Central memory CD8-positive, alpha-beta T cell (primary cell): ENCODE measurements at places on chromosomes 1 and 21.

DNA sequence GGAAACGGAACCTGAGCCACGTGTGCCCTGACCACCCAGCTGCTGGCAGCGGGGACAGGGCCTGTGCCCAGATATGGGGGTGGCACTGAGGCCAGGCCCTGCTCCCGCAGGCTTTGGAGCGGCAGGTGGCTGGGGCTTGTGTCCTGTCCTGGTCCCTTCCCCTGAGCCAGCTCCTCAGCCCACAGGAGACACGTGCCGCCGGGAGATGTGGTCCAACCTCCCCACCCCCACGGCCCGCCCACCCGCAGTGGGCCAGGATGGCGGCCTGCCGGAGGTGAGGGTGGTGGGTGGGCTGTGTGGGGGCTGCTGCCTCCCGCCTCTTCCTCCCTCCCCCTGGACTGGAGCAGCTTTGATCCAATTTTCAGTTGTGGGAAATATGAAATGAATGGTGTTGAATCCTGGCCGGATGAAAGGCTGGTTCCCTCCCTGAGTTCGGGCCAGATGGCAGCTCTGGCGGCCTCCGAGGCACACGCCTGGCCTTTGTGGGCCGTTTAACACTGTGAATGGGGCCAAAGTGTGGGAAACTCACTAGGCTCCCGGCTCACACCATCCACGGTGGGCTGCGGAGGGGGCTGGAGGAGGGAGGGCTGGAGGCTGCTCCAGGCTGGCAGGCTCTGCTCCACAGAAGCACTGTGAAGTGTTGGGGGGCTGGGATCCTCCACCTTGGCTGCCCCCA, 2.6 kb upstream of the HES5 start:
- H3K4me1 ChIP-seq, result peaks cover 4% of the 10 kb centered on the region
- H3K4me3 ChIP-seq, result no peak overlapping the region
- no peak overlapping the region for H3K27ac ChIP-seq
- peaks cover 3% of the 10 kb centered on the region for H3K36me3 ChIP-seq
- DNase-seq, result no peak

- no peaks in the 10 kb centered on the region for H3K27me3 ChIP-seq
- H3K27ac ChIP-seq, result no peak overlapping the region
- no peak overlapping the region for H3K4me3 ChIP-seq
Measured at GRCh38 chr1:60540141-60540540, 466.6 kb upstream of the C1orf87 start.

DNA sequence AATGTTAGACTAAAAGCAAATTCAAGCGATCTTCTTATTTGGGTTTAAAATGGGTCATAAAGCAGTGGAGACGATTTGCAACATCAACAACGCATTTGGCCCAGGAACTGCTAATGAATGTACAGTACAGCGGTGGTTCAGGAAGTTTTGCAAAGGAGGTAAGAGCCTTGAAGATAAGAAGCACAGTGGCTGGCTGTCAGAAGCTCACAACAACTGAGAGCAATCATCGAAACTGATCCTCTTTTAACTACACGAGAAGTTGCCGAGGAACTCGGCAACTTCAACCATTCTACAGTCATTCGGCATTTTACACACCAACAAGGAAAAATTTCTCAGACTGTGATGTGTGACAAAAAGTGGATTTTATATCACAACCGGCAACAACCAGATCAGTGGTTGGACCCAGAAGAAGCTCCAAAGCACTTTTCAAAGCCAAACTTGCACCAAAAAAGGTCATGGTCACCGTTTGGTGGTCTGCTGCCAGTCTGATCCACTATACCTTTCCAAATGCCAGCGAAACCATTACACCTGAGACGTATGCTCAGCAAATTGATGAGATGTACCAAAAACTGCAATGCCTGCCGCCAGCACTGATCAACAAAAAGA, 47.9 kb downstream of the ASH1L start:
- H3K36me3 ChIP-seq, result peaks cover 24% of the 10 kb centered on the region
- H3K4me1 ChIP-seq, result peaks cover 45% of the 10 kb centered on the region
- no peak for DNase-seq
- peak overlapping the region; percentile 5 for H3K4me3 ChIP-seq
- H3K27me3 ChIP-seq, result no peaks in the 10 kb centered on the region
- no peak overlapping the region for H3K27ac ChIP-seq

DNA sequence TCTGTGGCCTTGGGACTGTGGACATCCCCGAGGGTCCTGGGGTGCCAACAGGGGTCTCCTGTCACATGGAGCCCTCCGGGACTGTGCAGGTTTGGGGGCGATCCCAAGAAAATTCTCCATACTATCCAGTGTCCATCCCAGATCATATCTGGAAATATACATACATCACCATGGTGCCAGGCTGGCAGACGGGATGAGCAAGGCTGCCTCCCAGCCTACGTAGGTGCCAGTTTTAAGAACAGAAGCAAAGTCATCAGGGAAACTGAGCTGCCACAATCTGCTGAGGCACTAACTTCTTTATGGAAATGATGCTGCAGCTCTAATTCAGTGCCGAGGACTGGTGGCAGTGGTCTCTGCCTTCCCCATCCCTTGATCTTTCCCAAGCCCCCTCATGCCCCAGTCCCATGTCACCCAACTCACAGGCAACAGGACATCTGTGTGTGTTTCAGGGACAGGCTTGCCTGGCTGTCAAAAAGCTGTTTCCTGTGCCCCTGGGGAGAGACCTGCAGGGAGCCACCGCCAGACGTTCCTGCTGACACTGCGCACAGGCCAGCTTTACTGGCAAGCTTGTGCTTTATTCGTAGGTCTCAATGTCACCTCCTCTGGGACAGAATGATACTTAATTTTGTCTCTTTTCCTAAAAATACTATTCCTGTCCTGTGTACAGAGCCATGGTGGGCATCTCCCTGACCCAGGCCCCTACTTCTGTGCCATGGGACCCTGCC, 15.5 kb downstream of the TEX35 start:
- H3K27ac ChIP-seq, result no peak overlapping the region
- H3K4me3 ChIP-seq, result no peak overlapping the region
- H3K4me1 ChIP-seq, result peaks cover 6% of the 10 kb centered on the region
- H3K36me3 ChIP-seq, result no peaks in the 10 kb centered on the region
- no peak for DNase-seq

- DNase-seq, result no peak
- no peaks in the 10 kb centered on the region for H3K4me1 ChIP-seq
- H3K36me3 ChIP-seq, result no peaks in the 10 kb centered on the region
- no peak overlapping the region for H3K27ac ChIP-seq
- no peaks in the 10 kb centered on the region for H3K27me3 ChIP-seq
Measured at GRCh38 chr21:27466140-27466539, 499.3 kb upstream of the ADAMTS5 start.

DNA sequence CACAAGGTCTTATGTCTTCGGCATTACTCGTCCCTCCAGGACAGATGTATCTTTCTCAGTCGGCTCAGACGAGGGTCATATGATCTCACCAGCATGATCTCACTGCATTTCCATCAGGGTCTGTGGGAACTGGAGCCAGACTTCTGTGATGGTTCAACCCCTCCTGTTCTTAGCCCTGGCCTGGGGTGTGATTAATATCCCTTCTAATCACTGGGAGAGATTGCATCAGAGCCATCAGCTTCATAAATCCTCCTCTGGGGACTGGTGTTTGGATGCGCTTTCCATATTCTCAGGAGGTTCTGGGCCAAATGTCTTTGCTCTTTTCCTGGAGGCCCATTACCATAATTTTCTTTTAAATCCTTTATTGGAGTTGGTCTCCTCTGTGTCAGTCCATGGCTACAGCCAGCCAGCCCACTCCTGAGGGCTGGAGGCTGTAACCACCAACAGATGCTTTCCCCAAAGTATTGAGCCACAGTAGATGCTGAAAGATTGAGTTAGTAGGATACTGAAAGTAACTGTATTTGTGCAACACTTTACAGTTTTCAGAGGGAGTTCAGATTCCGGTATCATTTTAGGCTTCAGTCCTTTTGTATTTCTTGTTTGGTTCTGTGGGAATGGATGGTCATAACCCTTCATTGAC, 20.0 kb downstream of the CACNA1E start:
- H3K27me3 ChIP-seq, result peaks cover 20% of the 10 kb centered on the region
- H3K4me3 ChIP-seq, result no peak overlapping the region
- no peak overlapping the region for H3K27ac ChIP-seq
- H3K4me1 ChIP-seq, result no peaks in the 10 kb centered on the region

- no peak overlapping the region for H3K27ac ChIP-seq
- H3K36me3 ChIP-seq, result peaks cover 14% of the 10 kb centered on the region
- no peak overlapping the region for H3K4me3 ChIP-seq
- H3K4me1 ChIP-seq, result peaks cover 21% of the 10 kb centered on the region
Measured at GRCh38 chr1:109078317-109078716, 2.5 kb upstream of the TAF13 start.

GRCh38 chr1:58804853-58805565, 21.2 kb upstream of the JUN start:
- peak overlapping the region; percentile 82 for H3K27ac ChIP-seq
- H3K36me3 ChIP-seq, result peaks cover 8% of the 10 kb centered on the region
- H3K4me3 ChIP-seq, result no peak overlapping the region
- H3K4me1 ChIP-seq, result peaks cover 35% of the 10 kb centered on the region
- no peak for DNase-seq
- no peaks in the 10 kb centered on the region for H3K27me3 ChIP-seq

DNA sequence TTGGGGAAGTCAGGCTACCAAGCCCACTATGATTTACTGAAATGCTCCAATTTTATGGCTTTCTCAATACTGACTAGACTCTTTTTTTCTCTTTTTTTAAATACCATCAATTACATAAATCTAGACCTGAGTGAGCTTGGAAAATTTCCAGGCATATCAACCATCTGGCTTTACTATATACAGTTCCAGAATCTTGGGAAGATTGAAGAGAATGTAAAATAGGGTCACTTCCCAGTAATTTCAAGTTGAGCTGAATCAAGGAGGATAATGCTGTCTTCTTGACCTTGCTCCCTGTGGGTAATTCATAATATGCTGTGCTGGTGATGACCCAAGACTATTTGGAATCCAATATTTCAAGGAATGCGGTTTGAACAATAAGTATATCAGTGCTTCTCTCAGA, 108.1 kb downstream of the MAP3K21 start:
- peaks cover 3% of the 10 kb centered on the region for H3K36me3 ChIP-seq
- no peak for DNase-seq
- no peak overlapping the region for H3K27ac ChIP-seq
- H3K4me3 ChIP-seq, result no peak overlapping the region

DNA sequence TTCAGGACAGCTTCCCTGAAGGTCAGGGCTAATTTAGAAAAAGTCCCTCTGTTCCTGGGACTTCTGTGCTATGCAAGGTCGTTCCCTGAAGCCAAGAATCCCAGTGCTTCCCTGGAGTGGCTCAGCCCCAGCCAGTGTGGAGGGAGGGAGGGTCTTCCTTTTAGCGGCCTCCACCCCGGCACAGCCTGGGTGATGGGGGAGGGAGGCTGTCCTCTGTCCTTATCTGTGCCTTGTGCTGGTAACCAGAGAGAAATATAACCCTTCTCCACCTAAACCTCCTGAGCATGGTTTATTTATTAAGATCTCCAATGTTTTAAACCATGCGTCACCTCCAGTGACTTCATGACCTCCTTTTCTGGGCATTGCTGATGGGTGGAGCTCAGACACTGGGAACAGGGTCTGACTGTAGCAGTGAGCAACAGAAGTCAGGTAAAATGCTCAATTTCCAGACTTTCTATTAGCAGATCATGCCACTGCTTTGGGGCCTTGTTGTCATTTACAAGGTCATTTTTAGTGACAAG, 157.1 kb downstream of the DSCAM start:
- H3K36me3 ChIP-seq, result peaks cover 2% of the 10 kb centered on the region
- no peaks in the 10 kb centered on the region for H3K4me1 ChIP-seq
- H3K27me3 ChIP-seq, result no peaks in the 10 kb centered on the region
- no peak for DNase-seq

- H3K4me3 ChIP-seq, result no peak overlapping the region
- DNase-seq, result no peak
- H3K27me3 ChIP-seq, result no peaks in the 10 kb centered on the region
- no peak overlapping the region for H3K27ac ChIP-seq
Measured at GRCh38 chr21:36817732-36818450, 119.0 kb downstream of the SIM2 start.

GRCh38 chr1:94980582-94981574, 54.0 kb upstream of the CNN3 start:
- H3K27me3 ChIP-seq, result no peaks in the 10 kb centered on the region
- H3K27ac ChIP-seq, result no peak overlapping the region
- no peak for DNase-seq
- H3K36me3 ChIP-seq, result peaks cover 4% of the 10 kb centered on the region
- no peaks in the 10 kb centered on the region for H3K4me1 ChIP-seq
- no peak overlapping the region for H3K4me3 ChIP-seq

DNA sequence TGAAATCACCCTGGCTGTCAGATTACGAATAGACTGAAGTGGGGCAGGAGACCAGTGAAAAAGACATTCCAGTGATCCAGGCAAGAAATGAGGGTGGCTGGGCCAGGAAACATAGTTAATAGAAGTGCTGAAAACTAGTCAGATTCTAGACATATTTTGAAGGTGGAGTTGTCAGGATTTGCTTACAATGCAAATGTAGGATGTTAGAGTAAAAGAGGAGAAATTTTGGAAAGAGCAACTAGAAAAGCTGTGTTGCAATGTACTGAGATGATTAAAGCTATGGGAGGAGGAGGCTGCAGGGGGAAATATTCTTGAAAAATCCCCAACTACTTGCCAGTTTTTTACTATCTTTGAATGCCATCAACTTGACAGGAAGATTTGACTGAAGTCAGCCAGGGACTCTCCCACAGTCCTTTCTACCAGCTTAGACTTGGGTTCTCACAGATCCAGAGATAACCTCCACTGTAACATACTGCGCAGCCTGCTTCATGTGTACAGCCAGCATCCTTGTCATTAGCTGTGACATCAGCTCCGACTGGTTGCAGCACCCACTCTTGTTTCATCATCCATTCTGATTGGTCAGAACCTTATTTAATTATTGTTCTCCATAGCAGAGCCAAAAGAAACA, 109.7 kb downstream of the TSEN15 start:
- H3K27me3 ChIP-seq, result no peaks in the 10 kb centered on the region
- no peaks in the 10 kb centered on the region for H3K4me1 ChIP-seq
- no peak overlapping the region for H3K4me3 ChIP-seq
- no peaks in the 10 kb centered on the region for H3K36me3 ChIP-seq
- DNase-seq, result no peak

GRCh38 chr1:110596312-110596711, 9.8 kb downstream of the KCNA2 start:
- no peak for DNase-seq
- H3K27me3 ChIP-seq, result no peaks in the 10 kb centered on the region

DNA sequence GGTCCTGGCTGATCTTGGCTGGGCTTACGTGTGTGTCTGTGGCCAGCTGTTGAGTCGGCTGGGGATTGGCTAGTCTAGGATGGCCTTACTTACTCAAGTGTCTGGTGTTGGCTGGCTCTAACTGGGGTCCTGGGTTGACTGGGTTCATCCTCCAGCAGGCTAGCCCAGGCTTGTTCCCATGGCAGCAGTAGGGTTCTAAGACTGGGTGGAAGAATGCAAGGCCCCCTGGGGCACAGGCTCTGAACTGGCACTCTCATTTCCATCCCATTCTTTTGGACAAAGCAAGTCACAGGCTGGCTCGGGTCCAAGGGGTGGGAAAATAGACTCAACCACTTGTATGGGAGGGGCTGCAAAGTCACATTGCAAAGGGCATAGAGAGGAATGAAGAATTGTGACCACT, 7.9 kb upstream of the OPRD1 start:
- no peaks in the 10 kb centered on the region for H3K4me1 ChIP-seq
- peaks cover 17% of the 10 kb centered on the region for H3K27me3 ChIP-seq
- no peak overlapping the region for H3K4me3 ChIP-seq
- no peaks in the 10 kb centered on the region for H3K36me3 ChIP-seq

- H3K4me3 ChIP-seq, result no peak overlapping the region
- H3K36me3 ChIP-seq, result no peaks in the 10 kb centered on the region
- DNase-seq, result no peak
- no peaks in the 10 kb centered on the region for H3K4me1 ChIP-seq
Measured at GRCh38 chr1:162165528-162165927, 96.0 kb downstream of the NOS1AP start.

GRCh38 chr1:107357376-107357775, 216.5 kb downstream of the NTNG1 start:
- peaks cover 3% of the 10 kb centered on the region for H3K36me3 ChIP-seq
- no peak overlapping the region for H3K27ac ChIP-seq
- DNase-seq, result no peak
- H3K27me3 ChIP-seq, result no peaks in the 10 kb centered on the region
